Caki2 (cell line): ENCODE measurements at places on chromosomes 16 and 17. TPM values are rescaled to one million over a fixed set of nuclear protein-coding genes. Genes with fewer than 3 reads are reported as not detected.

DNA sequence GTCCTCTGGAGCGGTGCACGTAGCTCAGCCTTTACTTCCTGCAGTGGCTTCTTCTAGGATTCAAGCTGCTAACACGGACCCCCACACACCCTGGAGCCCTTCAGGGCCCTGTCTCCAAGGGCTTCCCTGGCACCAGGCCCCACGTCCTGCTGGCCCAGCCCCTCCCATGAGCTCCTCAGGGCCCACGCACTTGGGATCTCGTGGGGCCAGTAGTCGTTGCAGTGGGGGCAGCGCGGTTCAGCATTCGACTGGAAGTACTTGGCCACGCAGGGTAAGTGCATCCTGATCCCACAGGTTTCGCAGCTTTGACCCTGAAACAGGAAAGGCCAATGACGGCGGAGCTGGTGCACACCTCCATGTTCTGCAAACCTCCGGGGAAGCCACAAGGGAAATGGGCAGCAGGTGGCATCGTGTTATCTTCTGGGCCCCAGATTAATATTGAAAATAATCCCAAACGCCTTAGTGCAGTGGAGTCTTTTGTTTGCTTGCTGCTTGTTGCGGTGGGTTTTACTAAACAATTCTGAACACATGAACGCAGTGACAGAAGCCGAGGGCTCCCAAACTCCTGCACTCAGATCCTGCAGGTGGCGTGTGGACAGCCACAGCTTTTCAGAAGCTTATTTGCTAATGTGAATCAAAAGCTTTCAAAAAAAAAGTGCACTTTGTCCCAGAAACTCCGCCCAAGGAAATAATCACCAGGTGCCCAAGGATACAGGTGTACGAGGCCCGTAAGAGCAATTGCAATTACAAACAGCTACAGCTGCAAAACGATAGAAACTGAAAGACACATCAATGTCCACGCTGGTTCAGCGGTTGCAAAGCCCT, 22.4 kb downstream of the KDM8 start:
- DNase-seq, result no peak

DNA sequence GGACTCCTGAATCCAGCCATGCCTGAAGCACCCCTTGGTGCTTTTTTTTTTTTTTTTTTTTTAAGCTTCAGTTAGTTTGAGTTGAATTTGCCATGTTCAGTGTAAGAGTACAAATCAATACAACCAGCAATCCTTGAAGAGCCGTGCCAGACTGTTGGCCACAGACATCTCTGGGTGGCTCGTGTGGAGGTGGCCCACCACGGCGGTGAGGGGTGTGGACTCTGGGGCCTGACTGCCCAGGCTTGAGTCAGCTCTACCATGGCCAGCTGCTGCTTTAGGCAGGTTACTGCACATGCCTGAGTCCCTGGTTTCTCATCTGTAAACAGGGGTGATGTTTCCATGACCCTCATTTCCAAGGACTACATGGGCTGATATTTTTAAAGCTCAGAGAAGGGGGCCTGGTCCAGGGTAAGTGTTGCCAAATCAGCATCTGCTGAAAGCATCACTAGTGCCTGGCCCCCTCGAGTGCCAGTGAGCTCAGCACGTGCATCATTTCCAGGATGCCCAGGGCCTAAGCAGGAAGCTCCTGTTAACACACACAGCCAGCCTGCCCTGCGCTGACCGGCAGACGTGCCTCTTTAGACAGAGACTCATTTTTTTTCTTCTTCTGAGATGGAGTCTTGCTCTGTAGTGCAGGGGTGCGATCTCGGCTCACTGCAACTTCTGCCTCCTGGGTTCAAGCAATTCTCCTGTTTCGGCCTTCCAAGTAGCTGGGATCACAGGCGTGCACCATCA, 90.1 kb downstream of the DNAH17 start:
- DNase-seq, result no peak

DNA sequence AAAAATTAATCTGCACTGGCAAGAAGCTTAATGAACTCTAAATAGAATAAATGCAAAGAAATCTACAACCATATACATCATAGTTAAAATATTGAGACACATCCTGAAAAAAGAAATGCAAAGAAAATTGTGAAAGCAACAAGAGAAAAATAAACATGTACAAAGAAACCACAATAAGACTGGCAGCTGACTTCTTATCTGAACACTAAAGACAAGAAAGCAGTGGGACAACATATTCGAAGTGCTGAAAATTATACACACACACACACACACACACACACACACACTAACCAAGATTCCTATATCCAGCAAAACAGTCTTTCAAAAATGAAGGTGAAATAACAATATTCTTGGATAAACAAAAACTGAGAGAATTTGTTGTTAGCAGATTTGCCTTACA, 366.5 kb upstream of the C16orf82 start:
- DNase-seq, result no peak

LGALS9B gene
- 0.54 and 0.67 TPM in 2 replicates for total RNA-seq

TUBG2 gene
- 3.1 and 6.7 TPM in 2 replicates for total RNA-seq

ZNF688 gene
- 30.5 and 31.2 TPM in 2 replicates for total RNA-seq
